ENCODE measurements at places on chromosomes 2 and 18. TPM values are rescaled to one million over a fixed set of nuclear protein-coding genes. Genes with fewer than 3 reads are reported as not detected.
A peak's percentile ranks its signal among the peaks of the same experiment; 100 is the strongest.

- H3K4me1 ChIP-seq, result no peaks in the 10 kb centered on the region
- no peak overlapping the region for H3K4me3 ChIP-seq
- no peaks in the 10 kb centered on the region for H3K36me3 ChIP-seq
- H3K27me3 ChIP-seq, result no peaks in the 10 kb centered on the region
- no peak for DNase-seq
These were observed 28.6 kb downstream of the ITM2C start for GRCh38 chr2:230893338-230893737.

DNA sequence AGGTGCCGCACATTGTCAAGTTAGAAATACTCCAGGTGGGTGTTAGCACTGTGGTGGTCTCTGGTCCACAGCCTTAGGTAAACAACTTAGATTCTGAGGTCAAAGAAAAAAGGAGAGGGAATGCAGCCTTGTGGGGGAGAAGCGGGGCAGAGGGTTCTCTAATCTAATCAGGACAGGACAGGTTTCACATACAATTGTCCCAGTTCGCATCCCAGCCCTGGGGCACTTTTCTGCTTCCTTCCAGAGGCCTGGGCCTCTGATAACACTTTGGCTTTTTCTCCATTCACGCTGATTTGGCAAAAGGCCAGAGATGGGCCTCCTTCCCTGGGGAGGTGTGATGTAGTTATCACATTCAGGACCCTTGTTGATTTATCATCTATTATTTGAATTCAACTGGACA lies 32.5 kb downstream of the SLC1A4 start:
- H3K4me3 ChIP-seq, result no peak overlapping the region
- no peaks in the 10 kb centered on the region for H3K27me3 ChIP-seq
- H3K27ac ChIP-seq, result no peak overlapping the region
- no peaks in the 10 kb centered on the region for H3K4me1 ChIP-seq
- H3K36me3 ChIP-seq, result no peaks in the 10 kb centered on the region

The PJVK gene
- 5.2 TPM for total RNA-seq

- no peaks in the 10 kb centered on the region for H3K27me3 ChIP-seq
- DNase-seq, result no peak
- peak overlapping the region; percentile 85 for H3K27ac ChIP-seq
These were observed 44.6 kb downstream of the ITGB1BP1 start for GRCh38 chr2:9378433-9379390.

DNA sequence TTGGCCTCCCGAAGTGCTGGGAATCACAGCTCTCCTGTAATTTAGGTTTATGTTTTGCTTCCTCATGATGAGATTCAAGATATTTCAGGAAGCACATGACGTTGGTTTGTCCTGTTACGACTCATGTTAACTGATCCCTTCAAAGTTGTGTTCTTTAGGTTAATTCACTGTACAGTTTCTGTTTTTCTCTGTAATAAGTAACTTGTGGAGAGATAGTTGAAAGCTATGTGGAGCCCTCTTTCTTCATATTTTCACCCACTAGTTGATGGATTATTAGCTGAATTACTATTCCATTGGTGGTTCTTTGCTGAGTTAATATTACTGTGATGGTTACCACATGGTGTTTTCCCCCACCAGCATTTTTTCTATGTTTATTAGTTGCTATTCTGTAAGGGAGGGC lies 18.3 kb upstream of the CHCHD5 start:
- no peaks in the 10 kb centered on the region for H3K4me1 ChIP-seq
- H3K4me3 ChIP-seq, result no peak overlapping the region
- DNase-seq, result no peak
- peaks cover 19% of the 10 kb centered on the region for H3K36me3 ChIP-seq
- H3K27me3 ChIP-seq, result no peaks in the 10 kb centered on the region

The DYTN gene
- total RNA-seq, result not detected

The RAB17 gene
- total RNA-seq, result not detected

DNA sequence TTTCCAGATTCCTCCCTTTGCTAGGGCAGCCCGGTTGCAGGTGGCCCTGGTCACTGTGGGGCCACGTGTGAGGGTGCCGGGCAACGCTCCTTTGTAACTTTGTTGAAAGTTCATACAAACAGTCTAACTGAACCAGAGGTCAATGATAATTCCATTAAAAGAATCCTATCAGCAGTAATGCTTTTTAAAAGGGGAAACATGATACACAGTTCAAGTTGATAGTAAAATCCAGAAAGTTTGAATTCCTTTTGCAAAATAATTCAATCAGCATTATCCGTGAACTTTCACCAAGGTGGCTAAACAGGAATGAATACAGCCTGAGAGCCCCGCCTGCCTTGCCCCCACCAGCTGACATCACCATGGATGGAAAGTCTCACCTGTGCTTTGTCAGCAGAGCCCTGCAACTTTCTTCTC lies 166.2 kb downstream of the ACKR3 start:
- no peak for DNase-seq
- no peaks in the 10 kb centered on the region for H3K4me1 ChIP-seq
- no peak overlapping the region for H3K27ac ChIP-seq
- no peaks in the 10 kb centered on the region for H3K36me3 ChIP-seq
- H3K27me3 ChIP-seq, result no peaks in the 10 kb centered on the region
- no peak overlapping the region for H3K4me3 ChIP-seq

The RBM44 gene
- 2.0 TPM for total RNA-seq

The FZD7 gene
- 41.4 TPM for total RNA-seq

DNA sequence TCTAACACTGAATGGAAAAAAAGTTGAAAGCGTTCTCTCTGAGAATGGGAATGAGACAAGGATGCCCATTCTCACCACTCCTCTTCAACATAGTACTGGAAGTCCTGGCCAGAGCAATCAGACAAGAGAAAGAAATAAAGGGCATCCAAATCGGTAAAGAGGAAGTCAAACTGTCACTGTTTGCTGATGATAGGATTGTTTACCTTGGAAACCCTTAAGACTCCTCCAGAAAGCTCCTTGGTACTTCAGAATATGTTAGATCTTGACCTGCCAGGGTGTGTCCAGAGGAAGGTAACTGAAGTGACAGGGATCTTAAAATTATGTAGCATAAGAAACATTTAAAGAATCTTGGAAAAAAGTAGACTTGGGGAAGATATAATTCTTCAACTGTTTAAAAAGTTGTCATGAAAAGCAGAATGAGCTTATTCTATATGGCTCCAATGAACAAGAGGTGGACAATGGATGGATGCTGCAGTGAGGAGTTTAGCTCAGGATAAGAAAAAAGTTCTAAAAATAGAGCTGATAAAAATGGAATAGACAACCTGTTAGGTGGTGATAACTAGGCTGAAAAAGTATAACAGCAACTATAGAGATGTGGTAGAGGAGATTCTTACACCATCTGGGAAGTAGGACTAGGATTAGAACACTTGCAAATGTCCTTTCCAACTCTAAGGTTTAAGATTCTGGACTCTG lies 16.8 kb upstream of the SULT1C4 start:
- H3K36me3 ChIP-seq, result no peaks in the 10 kb centered on the region
- no peaks in the 10 kb centered on the region for H3K4me1 ChIP-seq
- no peak overlapping the region for H3K27ac ChIP-seq

DNA sequence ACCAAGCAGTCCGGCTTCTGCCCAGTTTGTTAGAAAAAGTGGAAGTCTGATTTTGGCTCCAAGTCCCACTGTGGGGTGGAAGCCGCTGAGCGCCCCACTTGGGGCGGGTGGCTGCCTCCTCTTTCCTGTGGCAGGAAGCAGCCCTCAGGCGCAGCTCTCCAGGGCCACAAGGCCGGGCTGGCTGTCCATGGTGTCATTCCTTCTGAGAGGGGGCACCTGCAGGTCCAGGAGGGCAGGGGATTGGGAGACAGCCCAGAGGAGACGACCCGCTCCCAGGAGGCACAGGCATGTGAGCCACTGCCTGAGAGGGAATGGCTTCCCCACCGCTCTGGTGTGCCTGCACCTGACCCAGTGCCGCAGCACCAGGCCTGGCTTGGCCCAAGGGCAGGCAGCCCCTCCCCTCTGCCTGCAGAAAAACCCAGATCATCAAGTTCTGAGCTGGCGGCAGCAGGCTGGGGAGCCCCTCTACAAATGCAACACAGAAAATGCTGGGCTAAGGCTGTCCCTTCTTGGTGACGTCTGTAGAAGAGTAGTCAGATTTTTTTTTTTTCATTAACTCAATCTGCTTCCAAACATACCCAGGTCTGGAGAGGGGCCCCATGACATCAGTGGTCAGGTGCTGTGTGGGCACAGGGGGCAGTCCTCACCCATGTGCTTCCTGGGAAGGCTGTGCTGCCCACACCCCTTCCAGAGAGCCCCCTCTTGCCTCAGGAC lies 38.4 kb downstream of the HS6ST1 start:
- H3K27ac ChIP-seq, result no peak overlapping the region
- H3K27me3 ChIP-seq, result no peaks in the 10 kb centered on the region
- peak; percentile 47 for DNase-seq
- H3K36me3 ChIP-seq, result no peaks in the 10 kb centered on the region
- H3K4me1 ChIP-seq, result peaks cover 11% of the 10 kb centered on the region

The PPM1B gene
- 59.7 TPM for total RNA-seq

GRCh38 chr2:217794133-217794986 lies 208.4 kb downstream of the TNS1 start:
- no peaks in the 10 kb centered on the region for H3K36me3 ChIP-seq
- no peak for DNase-seq
- H3K27me3 ChIP-seq, result no peaks in the 10 kb centered on the region
- H3K4me1 ChIP-seq, result no peaks in the 10 kb centered on the region

GRCh38 chr2:167504061-167504460 lies 615.8 kb downstream of the XIRP2 start:
- H3K4me1 ChIP-seq, result no peaks in the 10 kb centered on the region
- no peak overlapping the region for H3K4me3 ChIP-seq
- H3K27me3 ChIP-seq, result no peaks in the 10 kb centered on the region
- no peak for DNase-seq

GRCh38 chr2:167784084-167784425 lies 463.3 kb downstream of the STK39 start:
- no peaks in the 10 kb centered on the region for H3K27me3 ChIP-seq
- H3K36me3 ChIP-seq, result no peaks in the 10 kb centered on the region
- no peak overlapping the region for H3K27ac ChIP-seq

DNA sequence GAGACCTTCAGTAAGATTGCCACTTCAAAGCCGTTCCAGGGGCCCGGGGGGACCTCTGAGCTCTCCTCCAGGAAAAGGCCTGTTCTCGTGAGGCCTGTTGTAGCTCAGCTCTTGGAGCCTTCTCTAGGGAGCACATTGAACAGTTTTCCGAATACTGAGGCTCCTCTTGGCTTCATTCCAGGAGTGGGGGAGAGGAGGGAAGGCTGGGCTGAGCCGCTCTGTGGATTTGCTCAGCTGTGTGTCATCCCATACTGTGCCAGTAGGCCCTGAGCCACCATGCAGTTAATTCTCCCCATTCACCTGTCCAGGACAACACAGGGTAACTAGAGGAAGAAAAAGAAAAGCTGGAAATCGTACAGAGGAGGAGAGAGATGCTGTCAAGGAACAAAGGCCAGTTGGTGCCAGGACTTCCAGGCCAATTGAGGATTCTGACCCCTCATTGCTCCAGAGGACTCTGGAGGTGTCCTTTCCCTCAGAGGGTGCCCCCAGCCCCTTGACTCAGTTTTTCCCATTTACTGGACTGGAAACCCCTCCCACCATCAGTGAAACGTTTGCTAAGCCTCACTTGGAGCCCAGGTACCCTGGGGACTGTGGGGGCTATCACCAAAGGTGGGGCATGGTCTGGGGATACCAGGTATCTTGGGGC lies 41.4 kb downstream of the HS1BP3 start:
- peak overlapping the region; percentile 77 for H3K27ac ChIP-seq
- peaks cover 8% of the 10 kb centered on the region for H3K4me1 ChIP-seq
- peak; percentile 25 for DNase-seq
- H3K36me3 ChIP-seq, result no peaks in the 10 kb centered on the region

- no peaks in the 10 kb centered on the region for H3K36me3 ChIP-seq
- H3K4me3 ChIP-seq, result no peak overlapping the region
- no peaks in the 10 kb centered on the region for H3K27me3 ChIP-seq
- peak; percentile 30 for DNase-seq
These were observed 79.2 kb downstream of the NDUFA10 start for GRCh38 chr2:239945751-239946561.

DNA sequence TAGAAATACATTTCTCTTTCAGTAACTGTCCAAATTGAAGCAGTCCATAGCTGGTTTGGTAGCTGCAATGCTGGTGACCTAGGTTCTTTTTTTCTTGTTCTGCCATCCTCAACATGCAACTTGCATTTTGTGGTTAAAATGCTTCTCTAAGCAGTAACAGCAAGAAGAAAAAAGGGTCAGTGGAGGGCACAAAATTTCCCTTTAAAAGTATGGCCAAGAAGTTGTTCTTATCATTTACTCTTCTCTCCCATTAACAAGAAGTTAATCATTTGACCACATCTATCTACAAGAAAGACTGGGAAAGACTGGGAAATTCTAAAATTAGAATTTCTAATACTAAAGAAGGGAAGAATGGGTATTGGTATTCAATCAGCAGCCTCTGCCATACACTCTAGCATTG lies 569.9 kb downstream of the CPS1 start:
- H3K4me1 ChIP-seq, result no peaks in the 10 kb centered on the region
- H3K27me3 ChIP-seq, result no peaks in the 10 kb centered on the region
- no peak overlapping the region for H3K4me3 ChIP-seq
- no peak for DNase-seq
- no peak overlapping the region for H3K27ac ChIP-seq
- no peaks in the 10 kb centered on the region for H3K36me3 ChIP-seq

DNA sequence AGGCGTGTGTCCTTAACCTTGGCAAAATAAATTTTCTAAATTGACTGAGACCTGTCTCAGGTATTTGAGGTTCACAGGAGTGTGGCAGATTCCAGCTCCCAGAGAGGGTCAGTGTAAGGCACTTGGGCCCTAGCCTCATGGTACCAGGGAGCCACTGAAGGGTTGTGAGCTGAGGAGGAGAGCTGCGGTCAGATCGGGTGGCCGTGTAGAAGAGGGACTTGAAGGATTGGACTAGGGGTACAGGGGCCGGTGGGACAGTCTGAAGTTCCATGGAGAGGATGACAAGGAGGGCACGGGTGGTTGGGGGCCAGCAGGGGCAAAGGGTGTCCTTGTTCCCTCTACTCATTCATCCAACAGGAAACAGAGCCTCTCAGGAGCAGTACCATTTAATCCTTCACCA lies 327.0 kb upstream of the HS6ST1 start:
- H3K27me3 ChIP-seq, result no peaks in the 10 kb centered on the region
- H3K4me1 ChIP-seq, result no peaks in the 10 kb centered on the region

GRCh38 chr2:145114726-145115125 lies 594.8 kb upstream of the ZEB2 start:
- no peaks in the 10 kb centered on the region for H3K27me3 ChIP-seq
- DNase-seq, result no peak
- no peaks in the 10 kb centered on the region for H3K36me3 ChIP-seq
- H3K4me3 ChIP-seq, result no peak overlapping the region

- H3K4me1 ChIP-seq, result no peaks in the 10 kb centered on the region
- H3K27ac ChIP-seq, result no peak overlapping the region
- no peaks in the 10 kb centered on the region for H3K27me3 ChIP-seq
- DNase-seq, result no peak
- H3K4me3 ChIP-seq, result no peak overlapping the region
These were observed 72.1 kb upstream of the CAB39 start for GRCh38 chr2:230640540-230641011.
